SK-N-SH (cell line): ENCODE measurements at places on chromosomes 4 and X. TPM values are rescaled to one million over a fixed set of nuclear protein-coding genes. Genes with fewer than 3 reads are reported as not detected.

DNA sequence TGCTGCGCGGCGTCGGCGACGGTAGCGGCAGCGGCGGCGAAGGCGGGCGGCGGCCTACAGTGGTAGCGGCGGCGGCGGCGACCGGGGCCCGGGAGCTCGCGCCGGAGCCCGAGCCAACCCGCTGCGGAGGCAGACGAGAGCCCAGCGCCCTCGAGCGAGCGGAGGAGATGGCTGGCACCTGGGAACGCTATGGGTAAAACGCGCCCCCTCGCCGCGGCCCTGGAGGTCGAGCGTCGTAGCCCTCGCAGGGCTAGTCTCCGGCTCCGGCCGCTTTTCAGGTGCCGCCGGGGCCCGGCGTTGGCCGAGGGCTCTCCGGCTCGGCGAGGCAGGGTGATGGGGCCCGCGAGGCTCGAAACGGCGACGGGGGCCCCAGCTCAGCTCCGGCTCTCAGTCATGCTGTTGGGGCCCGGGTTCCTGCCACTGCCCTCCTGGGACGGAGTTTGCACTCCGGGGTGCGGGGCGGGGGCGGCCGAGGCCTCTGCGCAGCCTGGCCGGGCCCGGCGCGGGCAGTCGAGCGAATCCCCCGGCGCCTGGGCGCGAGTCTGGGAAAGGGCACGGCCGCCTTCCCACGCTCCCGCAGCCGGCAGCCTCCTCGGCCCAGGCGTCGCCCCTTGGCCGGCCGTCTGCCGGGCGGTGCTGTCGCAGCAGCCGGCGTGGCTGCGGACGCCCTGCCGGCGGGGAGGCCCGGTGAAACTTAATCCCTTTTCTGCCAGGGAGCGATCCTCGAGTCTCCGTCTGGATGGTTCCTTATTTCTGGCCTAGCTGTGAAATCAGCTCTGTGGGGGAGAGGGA, 768 bp downstream of the MID2 start:
- no peaks in the 10 kb centered on the region for H3K36me3 ChIP-seq
- peak overlapping the region; percentile 34 for H3K4me3 ChIP-seq
- DNase-seq = peak; percentile 63
- peaks cover 8% of the 10 kb centered on the region; the same call in 1 of the 2 replicates for H3K27me3 ChIP-seq
- H3K27ac ChIP-seq = no peak overlapping the region

DNA sequence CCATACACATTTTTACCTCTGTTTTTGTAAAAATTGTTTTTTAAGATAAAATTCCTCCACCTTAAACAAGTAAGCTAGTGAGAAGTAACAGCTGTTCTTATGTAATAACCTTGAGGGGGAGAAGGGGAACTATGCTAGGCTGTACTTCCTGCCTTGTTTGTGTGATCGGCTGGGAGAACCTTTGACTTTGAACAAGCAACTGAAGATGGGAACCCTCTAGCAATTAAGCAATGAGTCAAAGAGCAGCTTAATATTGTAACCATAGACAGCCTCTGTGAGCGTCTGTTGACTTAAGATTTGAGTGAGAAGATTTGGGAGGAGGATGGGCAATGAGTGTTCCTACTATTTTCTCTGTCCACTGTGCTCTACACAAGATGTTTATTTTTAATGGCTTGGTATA, 135.1 kb downstream of the SCLT1 start:
- no peaks in the 10 kb centered on the region for H3K4me1 ChIP-seq
- H3K27ac ChIP-seq = no peak overlapping the region
- no peak overlapping the region for H3K4me3 ChIP-seq
- DNase-seq = no peak

Gene CTAG2
- 3.7 and 6.8 TPM in 2 replicates for polyA plus RNA-seq

Gene PRDM5
- polyA plus RNA-seq = 3.8 and 5.4 TPM in 2 replicates

Gene EFHC2
- 0.03 TPM in 2 replicates for polyA plus RNA-seq
